ENCODE measurements at places on chromosomes 1 and 21.

GRCh38 chr1:14390816-14391215 lies 207.7 kb upstream of the KAZN start:
- no peak for DNase-seq

- no peak for DNase-seq
Observed at GRCh38 chr1:39925721-39926342, 24.1 kb upstream of the MYCL start.

- DNase-seq, result no peak
Observed at GRCh38 chr1:116808200-116808847, 54.1 kb downstream of the CD2 start.

DNA sequence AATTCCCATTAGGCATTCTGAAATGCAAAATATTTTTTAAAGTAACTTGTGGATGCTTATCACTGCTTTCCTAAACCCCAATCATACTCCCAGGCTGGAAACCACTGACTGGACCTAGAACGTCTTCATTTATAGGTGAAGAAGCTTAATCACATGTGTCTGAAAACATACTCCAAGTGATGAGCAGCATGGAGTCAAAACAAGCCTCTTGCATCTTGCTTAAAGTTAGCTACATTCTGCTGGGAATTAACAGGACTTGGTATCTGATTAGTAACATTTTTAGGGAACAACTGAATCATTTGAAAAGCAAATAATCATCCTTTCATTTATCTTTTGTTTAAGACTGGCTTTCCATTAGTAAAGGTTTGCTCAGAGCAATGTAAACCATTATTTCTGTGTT lies 105.7 kb downstream of the AK5 start:
- no peak for DNase-seq

GRCh38 chr1:81574408-81574807 lies 226.3 kb upstream of the ADGRL2 start:
- no peak for DNase-seq

- no peak for DNase-seq
Observed at GRCh38 chr1:87167157-87167789, 161.4 kb upstream of the LMO4 start.

DNA sequence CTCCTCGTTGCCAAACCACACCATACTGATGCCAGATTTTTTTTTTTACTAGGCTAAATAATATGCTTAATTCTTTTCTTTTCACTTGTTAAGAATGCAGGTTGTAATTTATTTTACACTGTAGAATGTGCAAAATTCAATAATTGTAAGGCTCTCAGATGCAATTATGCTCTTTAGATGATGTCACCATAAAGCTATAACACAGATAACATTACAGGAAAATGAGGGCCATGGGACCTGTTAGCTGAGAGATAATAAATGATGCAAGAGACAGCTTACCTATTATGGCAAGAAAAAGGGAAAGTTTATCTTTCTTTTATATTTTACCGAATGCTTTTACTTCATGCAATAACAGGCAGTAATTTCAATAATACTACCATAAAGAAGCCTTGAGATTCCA lies 35.4 kb downstream of the CHRM3 start:
- DNase-seq, result no peak

DNA sequence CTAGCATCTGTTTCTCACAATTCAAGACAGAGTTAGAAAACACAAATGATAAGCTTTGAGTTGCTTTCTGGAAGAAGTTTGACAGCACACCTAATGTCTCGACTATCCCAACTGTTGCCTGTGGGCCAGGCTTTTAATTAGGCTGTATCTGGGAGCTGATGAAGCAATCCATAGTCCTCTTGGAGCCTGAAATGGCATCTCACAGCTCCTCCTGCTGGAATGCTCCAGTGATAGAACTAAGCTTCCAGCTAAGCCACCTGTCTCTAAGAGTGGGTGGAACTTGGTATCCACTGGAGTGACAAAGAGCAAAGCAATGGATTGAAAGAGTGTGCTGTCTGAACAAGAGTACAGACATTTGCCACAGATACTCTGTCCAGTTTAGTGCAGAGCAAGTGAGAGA lies 605.3 kb upstream of the NR5A2 start:
- DNase-seq, result no peak

DNA sequence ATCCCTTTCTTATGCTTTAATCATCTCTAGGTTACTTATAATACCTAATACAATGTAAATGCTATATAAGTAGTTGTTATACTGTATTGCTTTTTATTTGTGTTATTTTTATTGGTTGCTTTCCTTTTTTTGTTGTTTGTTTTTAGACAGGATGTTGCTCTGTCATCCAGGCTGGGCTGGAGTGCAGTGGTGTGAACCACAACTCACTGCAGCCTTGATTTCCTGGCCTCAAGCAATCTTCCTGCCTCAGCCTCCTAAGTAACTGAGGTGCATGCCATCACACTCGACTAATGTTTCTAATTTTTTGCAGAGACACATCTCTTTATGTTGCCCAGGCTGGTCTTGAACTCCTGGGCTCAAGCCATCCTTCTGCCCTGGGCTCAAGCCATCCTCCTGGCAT lies 26.9 kb downstream of the KRTAP19-8 start:
- no peak for DNase-seq

DNA sequence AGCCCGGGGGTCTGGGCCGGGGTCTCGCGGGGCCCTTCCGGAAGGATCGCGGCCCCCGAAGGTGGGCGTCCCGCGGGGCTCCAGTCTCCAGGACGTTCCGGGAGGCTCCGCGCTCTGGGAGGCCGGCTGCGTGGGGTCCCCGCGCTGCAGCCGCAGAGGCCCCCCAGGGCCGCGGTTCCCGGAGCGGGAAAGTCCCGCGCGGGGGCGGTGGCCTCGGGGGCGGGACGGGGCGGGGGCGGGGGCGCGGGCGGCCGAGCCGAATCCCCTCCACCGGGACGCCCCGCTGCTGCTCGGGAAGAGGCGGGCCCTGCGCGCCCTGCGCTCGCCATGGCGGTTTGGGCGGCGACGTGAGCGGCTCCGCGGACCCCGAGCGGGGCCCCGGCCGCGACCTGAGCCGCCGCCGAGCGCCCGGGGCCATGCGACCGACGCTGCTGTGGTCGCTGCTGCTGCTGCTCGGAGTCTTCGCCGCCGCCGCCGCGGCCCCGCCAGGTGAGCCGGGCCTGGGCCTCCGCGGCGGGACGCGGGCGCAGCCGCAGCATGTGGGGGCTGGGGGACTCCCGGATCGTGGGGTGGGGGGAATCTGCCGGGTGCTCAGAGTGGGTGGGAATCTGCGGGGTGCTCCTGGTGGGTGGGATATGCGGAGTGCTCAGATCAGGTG lies at the start of gene IFNGR2:
TSS of gene IFNGR2 (plus strand) at position 286 of the 658 bp plus-strand sequence. CDS start at position 417, 131 bp downstream.
- DNase-seq, result peak; percentile 48

All from stimulated activated CD4-positive, alpha-beta T cell treated with anti-CD3 and anti-CD28 coated beads, Interleukin-15, amount 100 ng/mL, for 24 hours (primary cell).